Activated CD8-positive, alpha-beta T cell treated with anti-CD3 and anti-CD28 coated beads for 36 hours (primary cell): ENCODE measurements at places on chromosomes 13 and 19. TPM values are rescaled to one million over a fixed set of nuclear protein-coding genes. Genes with fewer than 3 reads are reported as not detected.
A peak's percentile ranks its signal among the peaks of the same experiment; 100 is the strongest.

- peak overlapping the region; percentile 91 for H3K27ac ChIP-seq
- H3K4me3 ChIP-seq = peak overlapping the region; percentile 99
- H3K36me3 ChIP-seq = peaks cover 28% of the 10 kb centered on the region
- H3K4me1 ChIP-seq = peaks cover 49% of the 10 kb centered on the region
- H3K27me3 ChIP-seq = no peaks in the 10 kb centered on the region
Observed at GRCh38 chr13:114130131-114130836, 2.1 kb downstream of the RASA3 start.

MED4 gene
- 53.6 TPM for total RNA-seq

DNA sequence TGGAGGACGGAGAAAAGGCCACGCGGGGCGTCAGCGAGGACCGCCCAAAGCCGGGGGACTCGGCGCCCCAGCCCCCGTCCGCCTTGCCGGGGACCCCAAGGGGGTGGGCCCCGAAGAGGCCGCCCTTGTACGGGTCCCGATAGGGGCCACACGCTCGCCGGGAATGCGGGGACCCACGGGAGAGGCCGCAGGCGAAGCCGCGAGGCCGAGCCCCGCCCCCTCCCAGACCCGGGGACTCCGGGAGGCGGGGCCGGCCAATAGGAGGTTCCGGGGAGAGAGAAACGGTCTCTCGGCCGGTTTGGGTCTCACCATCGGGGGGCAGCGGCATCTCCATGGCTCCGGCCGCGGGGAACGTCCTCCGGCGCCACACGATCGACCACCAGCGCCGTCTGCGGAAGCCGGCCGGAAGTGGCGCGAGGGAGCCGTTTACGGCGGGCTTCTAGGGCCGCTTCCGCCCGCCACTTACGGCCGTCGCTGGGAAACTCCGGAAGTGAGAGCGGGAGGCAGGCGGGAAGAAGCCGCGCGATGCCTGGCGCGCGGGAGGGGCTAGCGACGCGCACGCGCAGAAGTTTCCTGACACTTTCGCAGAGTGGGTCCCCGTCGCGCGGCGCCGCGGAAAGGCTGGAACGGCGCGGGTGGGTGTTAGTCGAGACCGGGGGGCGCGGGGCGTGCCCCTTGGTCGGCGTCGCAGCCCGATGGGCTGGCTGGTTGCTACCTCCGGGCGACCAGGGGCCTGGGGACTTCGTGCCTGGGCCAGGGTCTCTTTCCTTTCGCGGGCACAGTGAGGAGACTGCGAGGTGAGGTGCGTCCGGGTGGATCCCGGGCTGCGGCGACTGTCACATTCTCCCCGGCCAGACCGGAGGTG, at the start of gene CHERP:
TSS of gene CHERP (minus strand) at position 393 of the 865 bp plus-strand sequence. CDS start at position 334, 59 bp downstream.
- peak within 1 kb of the TSS; percentile 83 for H3K4me3 ChIP-seq
- peak; percentile 94 for DNase-seq
- no peaks in the 10 kb centered on the region for H3K27me3 ChIP-seq
- peak within 1 kb of the TSS; percentile 92 for H3K27ac ChIP-seq

- no peak overlapping the region for H3K27ac ChIP-seq
- no peaks in the 10 kb centered on the region for H3K36me3 ChIP-seq
- no peaks in the 10 kb centered on the region for H3K4me1 ChIP-seq
- no peak overlapping the region for H3K4me3 ChIP-seq
- peaks cover 5% of the 10 kb centered on the region for H3K27me3 ChIP-seq
Observed at GRCh38 chr19:44552324-44552723, 22.8 kb upstream of the CEACAM20 start.

GRCh38 chr19:36120092-36120983, 5.1 kb downstream of the TBCB start:
- H3K27ac ChIP-seq = no peak overlapping the region
- H3K4me3 ChIP-seq = no peak overlapping the region
- peaks cover 17% of the 10 kb centered on the region for H3K4me1 ChIP-seq
- H3K27me3 ChIP-seq = no peaks in the 10 kb centered on the region

PRKCG gene
- 0.11 TPM for total RNA-seq

- no peaks in the 10 kb centered on the region for H3K36me3 ChIP-seq
- no peak overlapping the region for H3K4me3 ChIP-seq
- DNase-seq = no peak
- H3K27me3 ChIP-seq = no peaks in the 10 kb centered on the region
- H3K27ac ChIP-seq = no peak overlapping the region
- no peaks in the 10 kb centered on the region for H3K4me1 ChIP-seq
Observed at GRCh38 chr13:71621174-71622124, 245.6 kb downstream of the DACH1 start.

DNA sequence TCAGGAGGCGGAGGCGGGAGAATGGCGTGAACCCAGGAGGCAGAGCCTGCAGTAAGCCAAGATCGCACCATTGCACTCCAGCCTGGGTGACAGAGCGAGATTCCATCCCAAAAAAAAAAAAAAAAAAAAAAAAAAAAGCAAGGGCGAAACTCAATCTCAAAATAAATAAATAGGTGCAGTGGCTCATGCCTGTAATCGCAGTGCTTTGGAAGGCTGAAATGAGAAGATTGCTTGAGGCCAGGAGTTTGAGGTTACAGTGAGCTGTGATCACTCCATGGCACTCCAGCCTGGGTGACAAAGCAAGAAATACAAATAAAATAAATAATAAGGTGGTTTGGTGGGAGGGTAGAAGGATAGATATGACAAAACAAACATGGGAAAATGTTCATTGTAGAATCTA, 39.0 kb upstream of the CYP2S1 start:
- H3K27ac ChIP-seq = no peak overlapping the region
- no peak for DNase-seq
- no peaks in the 10 kb centered on the region for H3K27me3 ChIP-seq
- no peaks in the 10 kb centered on the region for H3K36me3 ChIP-seq
- no peaks in the 10 kb centered on the region for H3K4me1 ChIP-seq

TBXA2R gene
- 3.0 TPM for total RNA-seq

CD209 gene
- total RNA-seq = not detected

DNA sequence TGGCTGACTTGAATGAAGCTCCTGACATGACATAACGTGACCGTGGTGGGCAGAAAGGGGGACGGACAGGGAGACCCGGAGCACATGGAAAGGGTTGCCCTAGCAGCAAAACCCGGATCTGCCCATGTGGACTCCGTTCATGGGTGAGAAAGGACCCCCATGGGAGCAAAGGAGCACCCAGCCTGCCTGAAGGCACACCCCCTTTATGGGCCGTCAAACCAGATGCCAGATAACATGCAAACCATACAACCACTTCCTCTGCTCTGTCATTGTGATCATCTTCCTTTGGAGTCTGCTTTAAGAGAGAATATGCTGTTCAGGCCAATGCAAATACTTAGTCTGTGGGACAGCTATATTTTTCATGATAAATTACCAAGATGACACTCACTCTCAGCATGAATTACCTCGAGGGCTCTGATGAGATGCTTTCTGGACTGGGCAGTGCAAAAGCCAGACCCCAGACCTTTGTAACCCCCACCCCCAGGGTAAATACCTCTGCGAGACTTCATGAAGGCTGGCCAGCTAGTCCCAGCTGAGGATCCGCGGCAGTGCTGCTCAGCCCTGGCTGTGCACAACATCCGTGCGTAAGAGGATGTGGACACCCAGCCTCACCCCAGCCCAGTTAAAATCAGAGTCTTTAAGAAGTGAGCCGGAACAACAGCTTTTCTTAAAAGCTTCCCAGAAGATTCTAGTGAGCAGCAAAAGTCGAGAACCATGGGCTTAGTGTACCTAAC, 126.6 kb downstream of the USP12 start:
- peak overlapping the region; percentile 54 for H3K27ac ChIP-seq
- peak; percentile 32 for DNase-seq
- no peaks in the 10 kb centered on the region for H3K27me3 ChIP-seq

DNA sequence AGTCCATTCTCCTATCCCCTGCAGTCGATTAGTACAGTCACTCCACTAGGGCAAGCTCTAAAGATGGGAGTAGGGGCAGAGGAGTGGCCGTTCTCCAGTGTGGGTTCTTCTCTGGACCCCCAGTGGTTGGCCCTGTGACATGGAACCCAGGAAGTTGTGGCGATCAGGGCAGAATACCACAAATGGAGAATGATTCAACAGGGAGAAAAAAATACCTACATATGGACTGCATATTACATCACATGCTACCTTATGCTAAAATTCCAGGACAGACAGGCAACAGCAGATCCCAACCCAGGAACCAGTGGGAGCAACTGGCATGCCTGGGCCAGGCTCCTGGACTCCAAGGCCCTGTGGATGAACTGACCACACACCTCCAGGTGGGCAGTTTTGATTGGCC, 20.4 kb downstream of the POU2F2 start:
- peaks cover 38% of the 10 kb centered on the region for H3K36me3 ChIP-seq
- no peaks in the 10 kb centered on the region for H3K27me3 ChIP-seq
- DNase-seq = no peak
- peaks cover 41% of the 10 kb centered on the region for H3K4me1 ChIP-seq

- DNase-seq = no peak
- no peak overlapping the region for H3K27ac ChIP-seq
- no peak overlapping the region for H3K4me3 ChIP-seq
- peaks cover 4% of the 10 kb centered on the region for H3K4me1 ChIP-seq
- peaks cover 1% of the 10 kb centered on the region for H3K27me3 ChIP-seq
- no peaks in the 10 kb centered on the region for H3K36me3 ChIP-seq
Observed at GRCh38 chr13:25753976-25754375, 297.8 kb downstream of the SHISA2 start.

DNA sequence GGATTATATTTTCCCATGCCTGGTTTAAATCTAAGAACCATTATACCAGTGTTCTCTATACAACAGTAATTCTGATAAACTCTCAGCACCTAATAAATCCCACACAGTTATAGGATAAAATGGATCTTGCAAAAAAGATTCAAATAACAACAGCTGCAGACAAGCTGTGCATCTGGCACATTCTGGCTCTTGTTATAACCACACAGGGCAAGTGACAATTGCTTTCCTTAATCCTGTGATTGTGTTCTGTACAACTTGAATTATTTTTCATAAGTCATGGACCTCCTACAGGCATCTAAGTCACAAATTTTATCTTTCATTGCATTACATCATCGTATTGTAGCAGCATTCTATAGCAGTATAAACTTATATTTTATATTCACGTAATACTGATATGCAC, 948.3 kb downstream of the SLITRK1 start:
- no peak for DNase-seq
- no peaks in the 10 kb centered on the region for H3K36me3 ChIP-seq
- no peaks in the 10 kb centered on the region for H3K27me3 ChIP-seq
- H3K4me1 ChIP-seq = no peaks in the 10 kb centered on the region
- H3K4me3 ChIP-seq = no peak overlapping the region

DNA sequence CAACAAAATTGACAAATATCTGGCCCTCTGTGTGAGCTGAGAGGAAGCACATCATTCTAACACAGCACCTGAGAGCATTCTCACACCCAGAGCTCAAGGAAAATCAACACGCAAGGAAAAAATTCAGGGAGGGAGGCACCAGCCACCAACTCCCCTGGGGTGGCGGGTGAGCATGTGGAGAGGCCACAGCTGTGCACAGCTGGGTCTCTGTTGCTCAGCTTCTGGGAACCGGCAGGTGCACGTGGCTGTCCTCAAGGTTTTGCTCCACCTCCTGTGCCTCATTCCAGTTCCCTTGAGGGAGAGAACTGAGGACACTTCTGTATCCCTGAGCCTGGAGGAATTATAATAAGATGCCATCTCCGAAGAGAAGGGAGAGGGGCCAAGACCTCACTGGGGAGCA, 134.0 kb downstream of the USP12 start:
- peaks cover 4% of the 10 kb centered on the region for H3K4me1 ChIP-seq
- H3K4me3 ChIP-seq = no peak overlapping the region
- no peak for DNase-seq

- H3K27ac ChIP-seq = no peak overlapping the region
- no peaks in the 10 kb centered on the region for H3K36me3 ChIP-seq
- H3K27me3 ChIP-seq = no peaks in the 10 kb centered on the region
- DNase-seq = no peak
- H3K4me3 ChIP-seq = no peak overlapping the region
- no peaks in the 10 kb centered on the region for H3K4me1 ChIP-seq
Observed at GRCh38 chr19:35310811-35311465, 18.0 kb upstream of the CD22 start.

GRCh38 chr19:45403781-45404556, 900 bp downstream of the PPP1R13L start:
- H3K4me1 ChIP-seq = peaks cover 30% of the 10 kb centered on the region
- H3K27me3 ChIP-seq = peaks cover 34% of the 10 kb centered on the region
- peak overlapping the region; percentile 93 for H3K4me3 ChIP-seq
- DNase-seq = peak; percentile 91
- no peak overlapping the region for H3K27ac ChIP-seq

- no peak overlapping the region for H3K27ac ChIP-seq
- no peaks in the 10 kb centered on the region for H3K27me3 ChIP-seq
- no peaks in the 10 kb centered on the region for H3K36me3 ChIP-seq
- DNase-seq = no peak
Observed at GRCh38 chr13:81664872-81665271, 1323.9 kb upstream of the SPRY2 start.

PINLYP gene
- 12.3 TPM for total RNA-seq

CEBPA gene
- total RNA-seq = 0.34 TPM

DNA sequence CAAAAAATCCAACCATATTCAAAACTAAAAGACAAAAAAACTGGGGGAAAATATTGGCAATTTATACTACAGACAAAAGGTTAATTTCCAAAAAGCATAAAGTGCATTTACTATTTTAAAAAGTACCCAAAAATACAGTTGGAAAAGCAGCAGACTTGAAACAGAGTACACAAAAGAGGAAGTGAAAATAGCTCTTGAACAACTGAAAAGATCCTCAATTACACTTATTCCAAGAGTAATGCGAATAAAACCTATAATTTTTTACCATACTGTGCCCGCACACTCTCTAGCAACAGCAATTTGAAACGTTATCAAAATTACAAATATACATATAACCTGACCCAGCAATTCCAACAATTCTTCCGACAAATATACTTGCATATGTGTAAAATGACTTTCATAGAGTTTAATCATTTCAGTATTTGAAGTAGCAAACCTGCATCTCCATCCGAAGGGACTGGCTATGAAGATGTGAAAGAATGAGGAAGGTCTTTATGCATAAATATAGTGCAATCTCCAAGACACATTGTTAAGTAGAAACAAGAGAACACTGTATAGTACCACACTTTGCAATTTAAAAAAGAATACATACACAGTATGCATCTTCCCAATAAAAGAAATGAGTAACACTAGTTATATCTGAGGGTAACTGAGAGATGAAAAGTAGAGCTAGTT, 25.4 kb downstream of the ALG5 start:
- peaks cover 4% of the 10 kb centered on the region for H3K4me1 ChIP-seq
- no peak overlapping the region for H3K27ac ChIP-seq
- no peak for DNase-seq
- peaks cover 38% of the 10 kb centered on the region for H3K36me3 ChIP-seq
- H3K4me3 ChIP-seq = no peak overlapping the region
- H3K27me3 ChIP-seq = no peaks in the 10 kb centered on the region

DNA sequence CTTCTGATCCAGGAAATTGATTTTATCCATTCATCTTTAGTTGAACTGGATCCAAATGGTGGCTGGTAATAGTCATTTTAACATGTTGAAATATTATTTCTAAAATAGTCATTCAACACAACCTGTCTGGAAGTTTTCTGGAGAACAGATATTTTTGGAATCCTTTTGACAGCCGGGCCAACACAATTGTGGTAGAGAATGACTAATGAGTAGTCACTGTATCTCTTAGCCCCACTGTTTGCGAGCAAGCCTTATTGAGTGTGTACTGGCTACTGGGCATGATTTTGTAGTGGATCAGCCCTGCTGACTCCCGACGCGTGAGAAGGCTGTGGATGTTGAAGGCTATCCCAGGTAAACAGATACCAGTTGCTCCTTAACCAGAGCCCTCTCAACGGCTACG, 383.4 kb downstream of the ZNF536 start:
- no peak for DNase-seq
- no peaks in the 10 kb centered on the region for H3K4me1 ChIP-seq
- H3K4me3 ChIP-seq = no peak overlapping the region
- H3K27me3 ChIP-seq = peaks cover 9% of the 10 kb centered on the region

CHST8 gene
- total RNA-seq = not detected

OR7C1 gene
- total RNA-seq = not detected
